ENCODE measurements at places on chromosomes 2 and 18.

- no peak for DNase-seq
These were observed 17.3 kb upstream of the NMUR1 start for GRCh38 chr2:231547315-231548110.

DNA sequence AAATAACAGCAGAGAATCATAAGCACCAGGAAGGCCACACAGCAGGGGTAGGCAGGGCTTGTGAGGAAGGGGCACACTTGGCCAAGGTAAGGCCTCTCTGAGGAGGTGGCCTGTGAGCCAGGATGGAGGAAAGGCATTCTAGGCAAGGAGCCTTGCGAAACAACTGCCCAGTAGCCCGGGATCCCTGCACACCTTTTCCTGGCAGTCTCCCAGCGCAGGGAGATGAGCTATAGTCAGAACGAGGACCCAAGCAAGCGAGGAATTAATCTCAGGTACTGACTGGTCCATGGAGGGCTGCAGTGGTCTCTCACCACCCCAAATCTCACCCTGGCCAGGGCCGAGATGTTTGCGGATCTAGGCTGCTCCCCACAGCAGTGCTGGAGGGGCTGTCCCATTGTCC, 64.9 kb upstream of the STPG4 start:
- no peak for DNase-seq

DNA sequence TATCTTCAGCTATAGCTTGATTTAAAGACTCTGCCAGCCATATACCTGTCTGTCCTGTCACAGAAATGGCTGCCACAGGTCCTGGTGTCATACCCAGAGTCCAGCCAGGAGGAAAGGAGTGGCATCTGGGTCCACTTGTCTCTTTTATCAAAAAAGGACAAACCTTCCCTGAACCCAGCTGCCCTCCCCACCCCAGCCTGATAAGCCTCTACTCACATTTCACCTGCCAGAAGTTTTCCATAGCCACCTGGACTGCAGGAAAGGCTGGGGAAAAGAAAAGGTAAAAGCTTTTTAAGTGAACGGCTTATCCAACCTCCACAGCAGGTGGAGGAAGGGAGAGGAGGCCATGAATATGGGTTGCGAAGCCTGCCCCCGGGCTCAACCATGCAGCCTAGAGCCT, 32.8 kb downstream of the TMEM163 start:
- DNase-seq = no peak

DNA sequence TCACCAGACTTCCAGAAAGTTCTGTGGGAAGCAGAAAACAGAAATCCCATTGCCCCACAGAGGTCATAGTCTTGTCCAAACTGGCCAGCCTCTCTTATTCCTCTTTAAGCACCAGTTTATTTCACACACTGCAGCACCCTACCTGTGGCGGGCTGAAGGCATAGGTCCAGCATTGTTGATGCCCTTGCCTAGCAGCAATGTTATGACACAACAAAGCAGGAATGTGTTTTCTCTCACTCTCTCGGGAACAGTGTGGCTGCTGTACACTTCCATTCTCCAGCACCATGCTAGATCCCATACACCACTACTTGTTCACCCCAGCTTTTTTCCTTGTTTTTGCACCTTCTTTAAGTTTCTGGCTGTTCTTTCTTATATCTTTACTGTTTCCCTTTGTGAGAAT, 181.6 kb downstream of the DNAH6 start:
- DNase-seq = no peak

GRCh38 chr2:11503354-11503927, 30.4 kb upstream of the GREB1 start:
- no peak for DNase-seq

DNA sequence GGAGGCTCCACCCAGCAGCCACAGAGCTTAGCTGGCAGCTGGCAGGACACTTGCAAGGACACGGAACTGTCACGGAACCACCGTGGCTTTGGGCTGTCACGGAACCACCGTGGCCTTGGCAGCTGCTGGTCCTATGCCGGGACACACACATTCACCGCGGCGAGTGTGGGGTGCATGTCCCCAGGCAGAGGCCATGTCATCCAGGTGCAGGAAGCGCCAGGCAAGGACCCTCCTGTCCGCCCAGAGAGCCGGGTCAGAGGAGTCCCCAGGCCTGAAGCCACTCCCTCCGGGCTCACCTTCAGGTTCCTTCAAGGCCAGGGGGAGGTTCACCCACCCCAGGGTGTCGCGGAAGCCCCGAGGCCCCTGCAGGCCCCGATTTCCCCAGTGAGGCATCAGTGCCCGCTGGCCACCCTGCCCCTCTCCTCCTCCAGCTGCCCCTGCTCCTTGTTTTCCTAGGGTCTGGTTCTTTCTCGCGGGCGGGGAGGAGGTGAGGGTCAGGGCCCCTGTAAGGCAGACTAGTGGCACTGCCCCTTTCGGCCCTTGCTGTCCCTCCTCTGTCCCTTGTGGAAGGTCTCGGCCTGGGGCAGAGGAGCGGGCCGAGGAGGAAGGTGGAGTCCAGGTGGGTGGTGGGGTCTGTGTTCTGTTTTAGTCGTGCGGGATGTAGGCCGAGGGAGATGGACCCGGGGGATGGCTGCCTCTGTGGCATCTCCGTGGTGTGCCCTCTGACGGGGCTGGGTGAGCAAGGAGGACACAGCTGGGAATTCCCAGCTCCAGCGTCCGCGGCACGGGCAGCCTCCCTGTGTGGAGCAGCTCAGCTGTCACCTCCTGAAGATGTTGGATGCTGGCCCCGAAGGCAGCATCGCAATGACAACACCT, 60.6 kb downstream of the NFATC1 start:
- no peak for DNase-seq

DNA sequence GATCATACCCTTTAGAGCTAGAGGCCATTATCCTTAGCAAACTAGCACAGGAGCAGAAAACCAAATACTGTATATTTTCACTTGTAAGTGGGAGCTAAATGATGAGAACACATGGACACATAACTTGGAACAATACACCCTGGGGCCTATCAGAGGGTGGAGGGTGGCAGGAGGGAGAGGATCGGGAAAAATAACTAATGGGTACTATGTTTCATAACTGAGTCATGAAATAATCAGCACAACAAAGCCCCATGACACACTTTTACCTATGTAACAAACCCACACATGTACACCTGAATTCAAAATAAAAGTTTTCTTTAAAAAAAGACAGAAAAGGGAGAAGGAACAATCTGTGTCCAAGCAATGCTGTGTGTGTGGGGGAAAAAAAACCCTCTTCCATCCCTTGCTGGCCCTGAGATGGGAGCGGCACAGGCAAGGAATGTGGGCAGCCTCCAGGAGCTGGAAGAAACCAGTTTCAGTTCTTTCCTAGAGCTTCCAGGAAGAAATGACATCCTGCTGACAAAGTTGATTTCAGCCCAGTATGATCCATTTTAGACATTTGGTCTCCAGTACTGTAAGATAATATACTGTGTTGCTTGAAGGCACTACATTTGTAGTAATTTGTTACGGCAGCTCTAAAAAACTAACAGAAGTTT, 458.7 kb upstream of the CNTNAP5 start:
- no peak for DNase-seq

- no peak for DNase-seq
These were observed 70.3 kb upstream of the CWC22 start for GRCh38 chr2:180077295-180077906.

- DNase-seq = no peak
These were observed 96.4 kb downstream of the EN1 start for GRCh38 chr2:118750959-118751565.

GRCh38 chr2:42925742-42926433, 133.5 kb upstream of the HAAO start:
- no peak for DNase-seq

GRCh38 chr18:55239740-55240139, 280.5 kb upstream of the CCDC68 start:
- DNase-seq = no peak

DNA sequence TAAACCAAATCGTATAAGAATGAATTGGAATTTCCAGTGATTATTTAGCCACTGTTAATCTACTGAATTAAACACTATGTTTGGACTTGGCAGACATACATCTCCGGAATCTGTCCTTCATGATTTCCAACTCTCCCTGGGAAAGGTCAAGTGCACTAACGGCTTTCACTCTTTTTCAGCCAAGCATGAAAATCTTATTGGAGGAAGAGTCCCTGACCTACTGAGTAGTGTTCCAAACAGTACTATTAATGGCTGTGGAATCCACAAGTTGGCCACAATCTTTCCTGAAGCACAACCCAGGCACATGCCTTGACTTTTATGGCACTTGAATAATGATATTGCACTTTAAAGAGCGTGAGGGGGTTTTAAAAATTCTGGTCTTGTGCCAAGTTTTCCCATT, 318.9 kb upstream of the RND3 start:
- DNase-seq = no peak

GRCh38 chr2:195967336-195967735, 101.3 kb downstream of the DNAH7 start:
- no peak for DNase-seq

- DNase-seq = no peak
These were observed 25.1 kb downstream of the MAL start for GRCh38 chr2:95050385-95051300.

GRCh38 chr2:144194326-144195071, 325.4 kb downstream of the ZEB2 start:
- DNase-seq = no peak

DNA sequence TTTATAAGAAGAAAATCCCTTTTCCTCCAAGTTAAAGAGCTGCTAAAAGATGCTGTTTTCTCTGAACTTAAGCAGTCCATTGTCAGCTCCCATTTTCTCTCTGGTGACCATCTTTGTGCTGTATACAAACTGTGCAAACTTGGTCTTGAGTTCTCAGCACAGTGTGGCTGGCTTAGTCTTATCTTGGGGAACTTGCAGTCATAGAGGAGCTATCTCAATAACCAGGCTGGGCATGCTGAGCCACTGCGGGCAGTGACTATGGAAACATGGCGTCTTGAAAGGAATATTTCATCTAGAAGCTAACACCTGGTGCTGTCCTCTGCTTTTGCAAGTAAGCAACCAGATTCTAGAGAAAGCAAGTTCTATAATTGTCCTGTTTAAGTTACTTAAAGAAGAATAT, 1334.4 kb upstream of the CELF4 start:
- no peak for DNase-seq

DNA sequence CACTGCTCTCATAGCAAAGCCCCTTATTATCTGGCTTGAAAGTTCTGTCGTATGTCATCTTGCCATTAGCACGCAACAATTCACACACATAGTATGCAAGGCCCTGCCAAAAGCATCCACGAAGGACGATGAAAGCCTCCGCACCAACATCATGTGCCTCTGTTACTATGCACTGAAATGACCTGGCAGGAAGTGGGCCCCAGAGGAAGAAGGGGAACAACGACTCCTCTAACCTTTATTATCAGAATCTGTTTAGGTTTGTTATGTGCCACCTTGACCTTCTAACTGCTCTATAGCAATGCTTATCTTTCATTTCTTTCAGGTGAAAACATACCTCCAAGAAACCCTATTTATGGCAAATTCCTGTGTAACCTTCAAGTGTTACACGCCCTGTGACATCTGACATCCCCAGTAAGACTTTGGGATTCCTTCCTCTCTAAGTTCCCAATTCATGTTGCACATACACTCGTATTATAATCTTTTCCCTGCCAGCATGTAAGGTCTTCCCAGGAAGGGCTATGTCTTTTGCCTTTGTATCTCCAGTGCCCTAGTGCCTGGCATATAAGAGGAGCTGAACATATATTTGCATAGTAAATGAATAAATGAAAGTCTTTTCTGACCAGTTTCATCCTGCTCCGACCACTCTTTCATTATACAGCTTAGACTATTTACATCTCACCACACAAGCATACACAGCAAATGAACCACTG, 7.0 kb upstream of the NDUFV2 start:
- DNase-seq = no peak

DNA sequence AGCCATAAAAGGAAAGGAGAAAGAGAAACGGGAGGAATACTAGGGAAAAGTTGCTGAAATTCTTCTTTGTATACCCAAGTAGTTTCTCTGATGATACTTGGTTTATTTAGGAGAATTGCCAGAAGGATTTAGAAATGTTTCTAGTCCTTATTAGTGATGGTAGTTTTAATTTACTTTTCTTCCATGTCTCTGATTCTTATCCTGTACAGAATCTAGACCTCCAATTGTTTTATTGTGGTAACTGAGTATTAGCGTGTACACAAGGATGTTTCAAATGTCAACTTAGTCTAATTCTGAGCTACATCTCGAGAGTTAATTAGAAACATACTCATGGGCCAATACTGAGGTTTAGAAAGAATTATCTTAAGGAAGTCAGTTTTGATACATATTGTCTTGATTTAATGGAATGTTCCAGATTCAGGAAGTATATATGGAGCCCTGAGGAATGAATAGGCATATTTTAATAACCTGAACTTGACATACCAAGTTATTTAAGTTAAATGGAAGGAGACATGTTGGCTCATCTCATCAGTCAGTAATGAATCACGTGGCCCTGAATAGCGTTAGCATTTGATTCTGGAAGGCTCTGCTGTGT, 219.6 kb downstream of the LTBP1 start:
- DNase-seq = no peak

DNA sequence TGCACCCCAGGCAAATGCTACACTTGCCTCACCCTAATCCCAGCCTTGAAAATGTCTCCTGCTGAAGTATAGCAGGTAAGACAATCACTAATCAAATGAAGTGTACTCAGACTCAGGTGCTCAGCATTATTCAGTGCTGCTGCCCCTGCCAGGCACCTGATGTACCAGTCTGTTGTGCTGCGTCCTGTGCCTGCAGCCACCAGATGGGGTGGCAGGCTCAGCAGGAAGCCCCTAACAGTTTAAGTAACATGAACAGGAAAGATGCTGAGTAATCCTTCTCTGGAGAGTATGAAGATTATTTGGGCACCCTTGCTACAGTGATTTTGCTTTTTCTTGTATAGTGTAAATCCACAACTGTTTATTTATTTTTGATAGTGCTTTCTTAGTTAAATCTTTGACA, 69.1 kb downstream of the TACR1 start:
- no peak for DNase-seq

- no peak for DNase-seq
These were observed 177.5 kb downstream of the INO80D start for GRCh38 chr2:205908212-205909183.

GRCh38 chr18:785242-785641, 26.8 kb downstream of the YES1 start:
- DNase-seq = no peak

GRCh38 chr2:177588671-177589070, 196.1 kb downstream of the AGPS start:
- DNase-seq = no peak

- no peak for DNase-seq
These were observed 43.4 kb downstream of the CABLES1 start for GRCh38 chr18:23178661-23179081.

DNA sequence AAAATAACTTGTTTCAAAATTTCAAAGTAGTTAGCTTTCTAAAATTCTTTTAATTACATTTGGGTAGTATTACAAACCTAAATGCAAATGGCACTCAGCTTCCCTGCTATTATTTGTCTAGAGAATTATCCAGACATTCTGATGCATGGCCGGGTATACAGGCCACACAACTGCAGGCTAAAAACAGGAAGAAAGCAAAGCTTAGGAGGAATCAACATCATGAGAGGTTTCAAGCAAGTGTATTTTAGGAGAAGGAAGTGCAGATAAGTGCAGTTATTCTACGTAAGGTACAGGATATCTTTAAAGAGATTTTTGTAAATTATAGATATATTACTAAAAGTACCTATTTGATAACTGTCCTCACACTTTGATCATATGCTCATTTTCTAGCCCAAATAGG, 46.8 kb upstream of the RNU4ATAC start:
- no peak for DNase-seq

GRCh38 chr18:22330508-22330907, 87.2 kb downstream of the CTAGE1 start:
- DNase-seq = no peak

GRCh38 chr2:204475399-204475798, 69.9 kb upstream of the PARD3B start:
- no peak for DNase-seq
